Memory B cell (primary cell): ENCODE measurements at places on chromosomes 16 and 17.
A peak's percentile ranks its signal among the peaks of the same experiment; 100 is the strongest.

GRCh38 chr17:36085765-36086164 lies 4.2 kb downstream of the CCL3 start:
- DNase-seq, result no peak

GRCh38 chr16:50369133-50369804 lies 481 bp upstream of the BRD7 start:
- no peak for DNase-seq

GRCh38 chr17:19391432-19391831 lies 4.4 kb upstream of the MFAP4 start:
- no peak for DNase-seq

DNA sequence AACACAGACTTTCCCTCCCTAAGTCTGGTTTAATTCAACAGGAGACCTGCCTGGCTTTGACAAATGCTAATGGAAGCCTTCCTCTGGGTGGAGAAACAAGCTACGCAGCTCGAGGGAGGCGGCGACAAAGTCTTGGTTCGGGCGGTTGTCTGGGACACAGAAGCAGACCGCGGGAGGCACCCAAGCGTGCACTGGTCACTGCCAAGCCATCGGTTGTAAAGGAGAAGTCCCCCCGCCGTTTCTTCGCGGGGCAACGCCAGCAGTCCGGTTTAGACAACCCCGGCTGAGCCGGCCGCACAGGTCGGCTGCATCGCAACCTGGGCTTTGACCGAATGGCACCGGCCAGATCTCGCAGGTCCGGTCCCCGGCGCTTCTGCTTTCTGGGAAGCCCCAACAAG lies 586 bp downstream of the GLYR1 start:
- peak; percentile 20 for DNase-seq

DNA sequence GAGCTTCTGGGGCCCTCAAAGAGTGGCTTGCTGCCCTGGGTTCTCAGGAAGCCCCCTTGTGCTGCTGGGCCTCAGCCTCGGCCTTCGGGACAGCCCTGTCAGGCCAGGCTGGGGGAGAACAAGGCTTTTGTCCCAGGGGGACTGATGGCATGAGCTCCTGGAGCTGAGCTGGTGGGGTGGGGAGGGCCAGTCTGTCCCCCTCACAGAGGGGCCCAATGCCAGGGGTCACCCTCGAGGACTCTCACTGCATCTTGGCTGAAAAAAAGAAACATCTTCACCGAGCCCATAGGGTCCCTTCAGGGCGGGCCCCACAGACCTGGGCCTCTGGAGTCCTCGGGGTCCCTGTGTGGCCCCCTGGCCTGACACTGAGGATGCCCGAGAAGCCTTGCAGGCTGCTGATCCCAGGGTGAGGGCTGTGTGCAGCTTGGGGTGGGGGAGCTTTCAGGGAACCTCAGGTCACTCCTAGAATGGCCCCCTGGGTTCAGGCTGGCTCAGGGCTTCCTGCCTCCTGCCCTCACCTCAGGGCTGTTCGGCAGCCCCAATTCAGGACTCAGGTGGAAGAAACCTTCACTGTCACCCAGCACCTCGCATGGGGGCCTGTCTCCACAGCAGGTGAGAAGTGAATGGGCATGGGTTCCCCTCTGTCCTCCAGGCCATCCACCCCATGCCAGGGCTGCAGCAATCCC lies 90.5 kb downstream of the TNFRSF13B start:
- no peak for DNase-seq

GRCh38 chr17:65609749-65610148 lies 48.3 kb upstream of the AXIN2 start:
- DNase-seq, result no peak

GRCh38 chr16:19783363-19784182 lies 65.5 kb downstream of the IQCK start:
- no peak for DNase-seq

DNA sequence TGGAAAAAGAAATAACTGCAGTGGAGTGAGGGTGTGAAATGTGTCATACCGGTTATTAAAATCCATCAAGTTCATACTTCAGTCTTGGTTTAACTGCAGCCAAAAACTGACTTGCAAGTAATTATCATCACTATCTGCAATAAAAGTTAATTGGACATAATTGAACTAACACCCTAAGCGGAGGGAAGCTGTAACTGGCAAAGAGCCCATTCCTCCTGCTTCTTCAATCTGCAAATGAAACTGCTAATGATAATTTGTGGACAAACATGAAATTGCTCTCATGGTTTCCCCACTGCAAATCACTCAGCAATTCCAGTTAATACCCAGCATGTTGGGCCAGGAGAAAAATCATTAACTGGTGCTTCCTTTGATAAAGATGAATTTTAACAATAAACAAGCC lies 46.5 kb downstream of the FAM222B start:
- no peak for DNase-seq

DNA sequence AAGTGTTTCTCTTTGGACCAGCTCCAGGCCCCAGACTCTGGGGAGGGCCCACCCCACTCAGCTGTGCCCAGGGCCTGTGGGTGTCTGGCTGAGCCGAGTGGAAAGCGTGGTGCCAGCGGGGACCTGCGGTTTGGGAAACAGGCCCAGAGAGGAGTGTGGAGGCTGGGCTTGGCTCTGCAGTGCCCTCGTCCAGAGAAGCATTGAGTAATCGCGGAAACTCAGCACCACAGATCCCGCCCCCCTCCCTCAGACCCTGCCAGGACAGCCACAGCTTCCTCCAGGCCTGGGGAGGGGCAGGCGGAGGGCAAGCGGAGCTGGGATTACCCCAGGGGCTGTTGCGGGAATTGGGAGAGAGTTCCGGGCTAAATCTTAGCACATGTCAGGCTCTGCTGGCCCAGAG lies 14.6 kb upstream of the PITPNA start:
- DNase-seq, result no peak
